ENCODE measurements at places on chromosomes 11 and 22. TPM values are rescaled to one million over a fixed set of nuclear protein-coding genes. Genes with fewer than 3 reads are reported as not detected.

- H3K27me3 ChIP-seq: peaks cover 50% of the 10 kb centered on the region
- no peak overlapping the region for H3K27ac ChIP-seq
- H3K4me3 ChIP-seq: peak overlapping the region; percentile 56
- no peaks in the 10 kb centered on the region for H3K36me3 ChIP-seq
- peak; percentile 67 for DNase-seq
- H3K4me1 ChIP-seq: peaks cover 66% of the 10 kb centered on the region
These were observed 879 bp downstream of the TMEM121B start for GRCh38 chr22:17120281-17120680.

UPK3A gene
- not detected for total RNA-seq

SPDYC gene
- total RNA-seq: not detected

DNA sequence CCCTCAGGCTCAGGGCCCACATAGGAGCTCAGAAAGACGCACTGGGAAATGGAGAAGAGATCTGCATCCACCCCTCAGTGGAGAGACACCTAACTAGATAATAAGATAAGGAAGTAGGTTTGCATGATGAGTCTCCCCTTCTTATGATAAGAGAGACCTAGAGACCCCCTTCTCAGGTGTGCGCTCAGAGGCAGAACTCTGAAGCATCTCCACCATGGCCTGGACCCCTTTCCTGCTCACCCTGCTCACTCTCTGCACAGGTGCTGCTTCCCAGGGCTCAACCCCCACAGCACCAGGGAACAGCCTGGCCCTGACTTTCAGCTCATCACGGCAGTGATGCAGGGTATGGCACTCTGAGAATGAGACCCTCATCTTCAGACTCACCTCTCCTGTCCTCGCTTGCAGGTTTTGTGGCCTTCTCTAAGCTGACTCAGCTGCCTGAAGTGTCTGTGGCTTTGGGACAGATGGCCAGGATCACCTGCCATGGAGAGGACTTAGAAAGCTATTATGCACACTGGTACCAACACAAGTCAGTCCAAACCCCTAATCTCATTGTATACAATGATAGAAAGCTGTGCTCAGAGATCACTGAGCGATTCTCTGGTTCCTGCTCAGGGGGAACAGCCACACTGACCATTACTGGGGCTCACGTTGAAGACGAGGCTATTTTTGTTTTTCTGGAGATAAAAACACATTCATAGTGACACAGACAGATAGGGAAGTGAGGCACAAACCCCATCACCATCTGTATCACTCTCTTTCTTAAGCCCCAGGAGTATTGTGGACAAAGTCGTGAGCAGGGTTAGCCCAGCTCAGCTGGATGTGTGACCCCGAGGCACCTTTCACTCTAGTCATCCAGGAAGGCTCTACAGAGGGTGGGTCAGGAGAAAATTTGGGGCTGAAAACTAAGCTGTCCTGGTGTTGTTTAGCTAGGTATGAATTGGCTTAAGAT is 29.7 kb upstream of the IGLL5 start:
- peaks cover 43% of the 10 kb centered on the region for H3K27me3 ChIP-seq
- no peak overlapping the region for H3K4me3 ChIP-seq
- H3K27ac ChIP-seq: no peak overlapping the region

OR6T1 gene
- not detected for total RNA-seq

OR8G1 gene
- total RNA-seq: not detected

- H3K27ac ChIP-seq: no peak overlapping the region
- H3K36me3 ChIP-seq: no peaks in the 10 kb centered on the region
- no peak overlapping the region for H3K4me3 ChIP-seq
- no peak for DNase-seq
These were observed 9.1 kb upstream of the OR10D3 start for GRCh38 chr11:124174001-124174583.
